ENCODE measurements at places on chromosomes 1 and 21.

- DNase-seq, result no peak
These were observed 55.5 kb downstream of the PLPPR5 start for GRCh38 chr1:98949166-98949565.

- no peak for DNase-seq
These were observed 51.7 kb downstream of the UBIAD1 start for GRCh38 chr1:11324567-11325165.

DNA sequence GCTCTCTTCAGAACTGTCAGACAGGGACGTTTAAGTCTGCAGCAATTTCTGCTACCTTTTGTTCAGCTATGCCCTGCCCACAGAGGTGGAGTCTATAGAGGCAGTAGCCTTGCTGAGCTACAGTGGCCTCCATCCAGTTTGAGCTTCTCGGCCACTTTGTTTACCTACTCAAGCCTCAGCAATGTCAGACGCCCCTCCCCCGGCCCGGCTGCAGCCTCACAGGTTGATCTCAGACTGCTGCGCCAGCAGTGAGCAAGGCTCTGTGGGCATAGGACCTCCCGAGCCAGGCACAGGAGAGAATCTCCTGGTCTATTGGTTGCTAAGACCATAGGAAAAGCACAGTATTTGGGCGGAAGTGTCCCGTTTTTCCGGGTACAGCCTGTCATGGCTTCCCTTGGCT lies 89.9 kb upstream of the PDC start:
- no peak for DNase-seq

DNA sequence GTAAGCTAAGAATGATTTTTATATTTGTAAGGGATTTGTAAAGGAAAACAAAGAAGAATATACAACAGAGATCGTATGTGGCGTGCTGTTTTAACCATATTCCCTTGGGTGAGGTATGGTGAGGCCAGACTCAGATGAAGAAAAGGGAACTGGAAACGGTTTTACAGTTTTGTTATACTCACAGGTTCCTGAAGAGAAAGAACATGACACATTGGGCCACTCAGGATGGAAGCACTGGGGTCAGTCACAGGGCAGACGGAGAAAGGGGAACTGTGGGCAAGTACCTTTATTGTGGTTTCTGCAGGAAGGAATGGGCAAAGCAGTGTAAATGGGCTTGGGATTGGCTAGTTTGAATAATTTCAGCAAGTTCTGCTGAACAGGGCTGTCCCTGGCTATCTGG lies 177.4 kb downstream of the LBR start:
- no peak for DNase-seq

DNA sequence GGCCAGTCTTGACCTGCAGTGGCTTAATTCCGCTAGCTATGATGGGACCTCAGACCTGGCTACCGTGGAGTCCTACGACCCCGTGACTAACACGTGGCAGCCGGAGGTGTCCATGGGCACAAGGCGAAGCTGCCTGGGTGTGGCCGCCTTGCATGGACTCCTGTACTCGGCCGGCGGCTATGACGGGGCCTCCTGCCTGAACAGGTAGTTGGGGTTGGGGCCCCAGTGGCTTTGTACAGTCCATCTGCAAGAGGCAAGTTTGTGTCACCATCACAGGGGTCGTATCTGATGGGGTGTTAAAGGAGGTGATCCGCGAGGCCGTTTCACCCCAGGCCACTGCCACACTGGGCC lies 2.9 kb downstream of the KLHL17 start:
- no peak for DNase-seq

Data from ureter (tissue), 1 donor.